ENCODE measurements at places on chromosomes 2 and 18.

- DNase-seq, result no peak
Measured at GRCh38 chr2:109659396-109660045, 45.4 kb downstream of the SOWAHC start.

GRCh38 chr2:67548317-67549201 is 151.4 kb downstream of the ETAA1 start:
- DNase-seq, result no peak

DNA sequence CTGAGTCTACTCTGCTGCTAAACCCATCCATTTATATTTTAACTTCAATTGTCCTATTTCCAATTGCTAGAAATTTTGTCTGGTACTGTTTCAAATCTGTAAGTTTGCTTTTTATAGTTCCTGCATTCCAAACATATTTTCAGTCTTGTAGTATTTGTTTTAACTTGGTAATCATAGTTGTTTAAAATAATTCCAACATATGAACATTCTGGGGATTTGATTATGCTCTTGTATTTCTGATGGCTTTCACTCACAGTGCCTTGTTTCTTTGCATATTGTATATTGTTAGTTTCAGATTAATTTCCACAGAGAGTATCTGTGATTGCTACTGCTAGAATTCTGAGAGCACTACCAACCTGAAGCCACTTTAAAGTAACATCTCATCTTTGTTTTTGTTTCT is 202.4 kb downstream of the ETAA1 start:
- no peak for DNase-seq

GRCh38 chr18:48961547-48961946 is 10.8 kb upstream of the SMAD7 start:
- no peak for DNase-seq

DNA sequence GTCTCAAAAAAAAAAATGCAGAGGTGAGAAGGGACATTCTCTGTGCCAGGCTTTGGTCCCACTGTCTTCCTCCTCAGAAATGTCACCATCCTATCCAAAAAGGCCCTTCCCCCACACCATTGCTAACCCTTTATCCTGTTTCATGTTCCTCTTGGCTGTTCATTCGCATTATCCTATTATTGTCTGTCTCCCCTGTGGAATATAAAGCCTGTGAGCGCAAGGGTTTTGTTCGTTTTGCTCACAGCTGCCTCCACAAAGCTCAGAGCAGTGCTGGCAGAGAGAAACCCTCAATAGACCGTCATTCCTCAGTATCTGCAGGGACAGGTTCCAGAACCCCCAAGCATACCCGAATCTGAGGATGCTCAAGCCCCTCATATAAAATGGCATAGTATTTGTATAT is 91.8 kb downstream of the LOXHD1 start:
- no peak for DNase-seq

DNA sequence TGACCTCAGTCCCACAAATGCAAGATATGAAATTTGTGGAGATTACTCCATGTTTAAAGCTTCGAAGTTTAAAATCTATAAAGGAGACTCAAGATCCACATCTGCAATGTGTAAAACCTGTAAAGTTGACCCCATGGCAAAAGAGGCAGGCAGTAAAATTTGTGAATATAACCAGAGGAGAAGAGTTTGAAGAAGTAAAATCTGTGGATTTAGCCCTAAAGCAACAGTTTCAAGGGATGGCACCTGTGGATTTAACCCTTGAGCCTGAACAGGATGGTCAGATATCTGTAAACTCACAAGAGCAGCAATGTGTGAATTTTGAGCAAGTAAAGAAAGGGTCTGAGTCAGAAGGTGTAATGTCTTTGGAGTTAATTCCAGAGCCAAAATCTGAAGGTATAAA is 11.2 kb upstream of the ZNF512 start:
- DNase-seq, result no peak

GRCh38 chr2:24021122-24021998 is 11.5 kb downstream of the MFSD2B start:
- peak; percentile 35 for DNase-seq

GRCh38 chr18:75211953-75212750 is 1.6 kb downstream of the TSHZ1 start:
- DNase-seq, result peak; percentile 34

DNA sequence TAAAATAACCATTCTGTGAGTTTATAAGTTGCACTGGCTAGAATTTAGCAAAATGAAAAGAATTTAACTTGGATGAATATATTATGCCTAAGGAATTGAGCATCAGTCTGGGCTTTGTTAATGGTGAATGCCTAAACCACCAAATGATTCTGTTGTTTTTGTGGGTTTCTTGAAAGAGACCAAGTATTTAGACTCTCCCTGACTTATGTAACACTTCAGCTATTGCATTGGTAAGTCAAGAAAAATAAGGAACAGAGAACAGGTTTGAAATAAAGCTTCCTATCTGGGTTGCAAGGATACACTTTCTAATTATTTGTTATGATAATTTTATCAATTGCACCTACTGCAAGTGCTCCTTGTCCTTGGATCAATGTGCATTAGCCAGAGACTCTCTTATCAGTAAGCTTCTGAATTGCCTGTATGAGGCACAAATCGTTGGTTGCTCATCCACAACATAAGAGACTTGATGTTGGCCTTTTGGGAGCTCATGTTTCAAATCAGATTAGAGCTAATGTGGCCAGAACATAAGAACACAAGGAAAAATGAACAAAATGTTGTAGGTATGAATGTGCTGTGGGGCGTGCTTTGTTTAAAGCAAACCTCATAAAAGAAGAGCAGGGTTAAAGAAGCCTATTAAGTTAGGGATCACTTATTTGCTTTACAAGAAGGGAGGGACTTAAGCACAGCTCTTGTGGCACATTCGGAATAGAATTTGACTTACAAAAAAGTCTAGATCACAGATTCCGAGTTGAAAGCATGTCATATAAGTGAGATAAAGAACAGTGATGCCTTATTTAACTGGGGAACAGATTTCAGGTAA is 37.2 kb downstream of the PRKCE start:
- DNase-seq, result no peak

DNA sequence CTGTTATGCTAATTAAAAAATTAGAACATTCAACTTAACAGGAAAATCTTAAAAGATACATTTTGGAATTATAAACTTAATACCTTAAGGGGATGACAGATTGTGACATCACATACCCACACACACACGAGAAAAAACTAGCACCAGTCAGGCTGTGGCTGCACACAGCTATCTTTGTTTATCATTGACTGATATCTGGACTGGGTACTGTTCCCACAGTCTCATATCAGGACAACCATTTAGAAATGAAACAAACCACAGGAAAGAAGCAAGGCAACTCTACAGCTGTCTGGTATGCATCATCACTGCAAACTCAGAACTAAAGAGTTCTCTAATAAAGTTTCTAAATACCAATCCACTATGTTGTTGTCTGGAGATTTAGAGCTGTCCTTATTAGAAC is 210.9 kb upstream of the SMAD7 start:
- no peak for DNase-seq

DNA sequence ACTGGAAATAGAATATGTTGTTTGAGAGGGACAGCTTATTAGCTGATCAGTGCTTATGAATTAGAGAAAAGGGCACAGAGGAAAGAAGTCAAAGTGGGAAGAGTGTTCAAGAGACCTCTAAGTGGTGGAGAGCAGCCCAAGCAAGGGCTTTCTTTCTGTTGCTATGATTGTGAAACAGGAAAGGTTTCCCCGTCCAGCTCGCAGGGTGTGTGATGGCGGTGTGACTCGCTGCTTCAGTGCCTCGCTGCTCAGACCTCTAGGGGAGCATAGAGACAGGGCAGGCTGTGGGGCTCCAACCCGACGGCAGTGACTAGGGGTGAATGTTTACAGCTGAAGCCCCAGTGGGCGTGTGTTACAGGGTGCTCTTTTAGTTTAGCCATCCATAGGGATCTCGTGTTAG is 166.5 kb upstream of the COPS8 start:
- DNase-seq, result peak; percentile 7

DNA sequence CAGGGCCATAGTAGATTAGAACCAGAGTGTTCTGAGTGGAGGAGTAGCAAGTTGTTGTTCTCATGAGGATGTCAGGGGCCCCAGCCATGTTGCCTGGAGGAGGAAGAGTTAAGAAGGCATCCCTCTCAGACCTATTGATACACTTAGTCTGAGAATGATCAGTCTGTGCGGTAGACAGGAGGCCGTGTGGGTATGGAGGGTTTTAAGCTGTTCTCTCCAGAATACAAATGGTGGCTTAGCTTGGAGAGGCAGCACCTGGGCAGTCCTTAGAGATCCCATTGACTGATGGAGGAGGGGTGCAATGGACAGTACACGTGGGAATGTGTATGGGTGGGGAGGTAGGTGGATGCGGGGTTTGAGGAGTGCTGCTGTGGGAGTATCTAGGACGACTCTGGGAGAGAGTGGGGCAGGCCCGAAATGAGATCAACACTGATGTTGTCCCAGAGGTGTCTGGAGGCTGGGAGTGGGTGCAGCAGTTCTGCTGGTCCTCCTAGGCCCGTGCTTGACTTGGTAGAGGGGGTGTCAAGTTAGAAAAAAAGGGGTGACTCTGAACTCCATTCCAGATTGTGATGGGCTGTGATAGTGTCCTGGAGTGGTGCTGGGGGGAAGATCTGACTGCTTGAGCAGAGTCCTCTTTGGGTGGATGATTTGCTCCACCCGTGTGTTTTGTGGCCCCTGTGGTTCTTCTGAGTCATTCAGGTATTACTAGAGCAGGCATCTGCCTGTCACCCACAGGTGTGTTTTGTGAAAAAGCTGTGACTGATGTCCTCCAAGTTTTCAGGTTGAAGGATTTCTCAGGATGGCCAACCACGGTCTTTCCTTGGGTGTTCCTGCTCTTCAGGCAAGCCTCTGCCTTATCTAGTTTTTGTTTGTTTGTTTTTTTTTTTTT is 44.7 kb downstream of the C2orf42 start:
- no peak for DNase-seq

GRCh38 chr2:127709336-127709735 is 8.0 kb downstream of the SFT2D3 start:
- no peak for DNase-seq

GRCh38 chr2:191151331-191151730 is 537 bp upstream of the STAT4 start:
- DNase-seq, result no peak

DNA sequence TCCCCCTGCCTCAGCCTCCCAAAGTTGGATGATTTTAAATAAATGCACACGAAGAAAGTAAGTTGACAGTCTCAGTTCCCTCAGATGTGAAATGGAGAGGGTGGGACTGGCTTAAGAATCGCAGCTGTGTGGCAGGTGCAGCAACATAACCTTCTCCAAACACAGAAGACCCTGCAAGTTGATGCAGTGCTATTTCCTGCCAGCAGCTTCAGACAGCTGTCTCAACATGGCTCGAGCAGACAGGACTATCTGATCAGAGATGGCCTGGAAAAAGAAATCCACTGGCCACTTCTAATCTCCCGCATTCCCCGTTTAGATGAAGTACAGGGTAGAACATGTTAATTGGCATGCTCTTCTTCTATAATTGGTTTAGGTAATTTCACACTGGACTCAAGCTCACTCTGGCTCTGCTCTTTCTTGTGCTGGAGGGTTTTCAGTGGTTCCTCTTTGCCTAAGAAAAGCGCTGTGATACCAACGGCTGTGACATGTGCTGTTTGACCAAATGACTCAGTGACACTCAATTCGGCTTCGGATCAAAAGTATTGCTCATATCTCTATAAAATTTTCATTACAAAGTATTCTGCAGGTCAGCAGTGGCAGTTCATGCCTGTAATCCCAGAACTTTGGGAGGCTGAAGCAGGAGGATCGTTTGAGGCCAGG is 40.2 kb downstream of the MYOM1 start:
- no peak for DNase-seq

DNA sequence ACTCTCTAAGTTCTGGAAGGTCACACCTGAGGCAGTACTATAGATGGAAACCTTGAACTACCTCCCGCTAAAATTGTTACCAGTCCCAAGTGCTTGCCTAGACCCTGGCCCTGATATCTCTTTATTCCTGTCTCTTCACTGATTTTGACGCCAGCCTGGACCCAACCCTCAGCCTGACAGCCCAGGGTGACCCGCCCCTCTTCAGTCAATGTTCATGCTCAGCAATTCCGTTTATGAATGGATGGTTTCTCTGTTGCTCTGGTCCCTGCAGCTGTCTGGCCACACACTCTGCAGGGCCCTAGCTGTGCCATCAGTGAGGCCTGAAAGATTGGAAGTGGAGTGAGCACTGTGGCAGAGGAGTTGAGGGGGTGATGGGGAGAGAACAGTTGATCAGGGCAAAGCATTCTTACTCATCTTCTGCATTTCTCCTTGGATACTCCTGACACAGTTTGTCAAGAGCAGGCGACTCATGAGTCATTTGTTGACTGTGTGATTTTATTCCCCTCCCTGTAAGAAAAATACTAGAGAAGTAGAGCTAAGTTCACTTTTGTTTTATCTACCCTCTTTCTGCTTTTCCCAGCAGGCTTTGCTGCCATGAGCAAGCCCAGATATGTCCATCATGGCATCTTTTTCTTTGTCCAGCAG is 46.0 kb downstream of the NPAS2 start:
- peak; percentile 35 for DNase-seq

GRCh38 chr2:28268386-28268785 is 124.3 kb upstream of the FOSL2 start:
- no peak for DNase-seq

GRCh38 chr18:24214913-24215312 is 76.1 kb downstream of the CABYR start:
- DNase-seq, result no peak

GRCh38 chr2:15703365-15703869 is 111.7 kb downstream of the DDX1 start:
- DNase-seq, result no peak

DNA sequence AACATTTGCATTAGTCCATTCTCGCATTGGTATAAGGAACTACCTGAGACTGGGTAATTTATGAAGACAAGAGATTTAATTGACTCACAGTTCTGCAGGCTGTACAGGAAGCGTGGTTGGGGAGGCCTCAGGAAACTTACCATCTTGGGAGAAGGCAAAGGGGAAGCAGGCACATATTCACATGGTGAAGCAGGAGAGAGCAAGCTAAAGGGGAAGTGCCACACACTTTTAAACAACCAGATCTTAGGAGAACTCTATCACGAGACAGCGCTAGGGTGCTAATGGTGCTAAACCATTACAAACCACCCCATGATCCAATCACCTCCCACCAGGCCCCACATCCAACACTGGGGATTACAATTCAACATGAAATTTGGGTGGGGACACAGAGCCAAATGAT is 201.7 kb upstream of the MGAT5 start:
- DNase-seq, result no peak
